Activated CD8-positive, alpha-beta memory T cell treated with anti-CD3 and anti-CD28 coated beads, Interleukin-2, amount 50 U/mL, for 4 hours (primary cell): ENCODE measurements at places on chromosomes 16 and 17.

- no peak for DNase-seq
Observed at GRCh38 chr16:2205967-2206313, 686 bp downstream of the MLST8 start.

DNA sequence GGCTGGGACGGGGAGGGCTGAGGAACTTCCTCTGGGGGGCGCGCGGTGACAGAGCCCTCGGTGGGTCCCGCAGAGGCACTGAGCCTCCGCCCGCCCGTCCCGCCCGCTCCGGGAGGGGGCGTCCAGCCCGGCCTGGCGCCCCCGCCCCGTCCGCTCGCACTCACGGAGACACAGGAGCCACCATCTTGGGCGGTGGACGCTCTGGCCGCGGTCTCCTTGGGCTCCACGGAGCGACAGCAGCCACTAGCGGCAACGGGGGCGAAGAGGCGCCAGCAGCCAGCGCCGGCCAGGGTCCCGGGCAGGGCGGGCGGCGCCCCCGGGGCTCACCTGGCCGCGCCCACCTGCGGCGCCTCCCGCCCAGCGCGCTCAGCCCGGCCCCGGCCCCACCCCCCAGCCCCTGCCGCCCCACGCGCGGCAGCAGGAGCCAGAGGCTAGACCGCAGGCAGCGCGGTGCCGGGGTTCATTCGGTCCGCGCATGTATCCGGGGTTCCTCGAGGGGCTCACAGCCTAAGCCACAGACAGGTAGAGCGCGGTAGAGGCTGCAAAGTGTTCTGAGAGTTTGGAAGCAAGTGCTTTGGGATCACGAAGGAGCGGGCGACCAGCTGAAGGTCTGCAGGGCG, at the start of gene C17orf113:
Gene C17orf113 (minus strand): TSS at position 209 of the 620 bp plus-strand sequence. CDS start 7,225 bp downstream, outside the sequence.
- DNase-seq, result peak; percentile 62

GRCh38 chr17:72187556-72187955, 66.7 kb downstream of the SOX9 start:
- no peak for DNase-seq

DNA sequence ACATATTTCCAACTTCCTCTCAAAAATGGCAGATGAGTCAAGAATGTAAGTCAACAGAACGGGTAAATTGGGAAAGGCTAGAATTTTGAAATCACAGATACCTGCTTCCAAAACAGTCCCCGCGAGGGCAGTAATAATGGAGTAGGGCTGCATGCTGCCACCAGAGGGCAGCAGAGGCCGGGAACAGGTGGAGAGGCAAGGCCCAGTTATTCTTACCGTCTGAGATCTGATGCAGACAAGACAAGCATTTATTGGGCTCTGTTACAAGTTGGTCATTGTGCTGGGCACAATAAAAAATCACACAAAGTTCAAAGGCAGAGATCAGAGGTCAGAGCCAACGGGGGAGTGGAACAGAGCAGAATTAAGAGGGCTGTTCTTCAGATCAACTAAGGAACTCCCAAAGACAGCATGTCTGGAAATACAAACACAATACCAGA, 8.8 kb upstream of the MLKL start:
- DNase-seq, result peak; percentile 84

DNA sequence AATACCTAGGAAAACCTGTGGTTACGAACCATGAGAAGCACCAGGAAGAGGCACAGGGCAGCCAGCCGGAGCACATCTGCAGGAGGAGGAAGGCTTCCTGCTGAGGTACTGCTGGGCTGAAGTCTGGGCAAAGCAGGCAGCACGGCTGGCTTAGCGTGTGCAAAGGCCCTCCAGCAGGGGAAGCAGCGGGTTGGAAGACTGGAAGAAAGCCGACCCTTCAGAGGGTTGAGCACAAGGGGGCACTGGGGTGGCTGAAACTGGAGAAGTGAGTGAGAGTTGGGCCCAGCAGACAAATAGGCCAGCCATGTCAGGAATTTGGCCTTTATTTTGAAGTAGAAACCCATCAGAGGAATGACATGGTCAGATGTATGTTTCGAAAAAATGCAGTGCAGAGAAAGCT, 12.1 kb upstream of the HSD3B7 start:
- no peak for DNase-seq

DNA sequence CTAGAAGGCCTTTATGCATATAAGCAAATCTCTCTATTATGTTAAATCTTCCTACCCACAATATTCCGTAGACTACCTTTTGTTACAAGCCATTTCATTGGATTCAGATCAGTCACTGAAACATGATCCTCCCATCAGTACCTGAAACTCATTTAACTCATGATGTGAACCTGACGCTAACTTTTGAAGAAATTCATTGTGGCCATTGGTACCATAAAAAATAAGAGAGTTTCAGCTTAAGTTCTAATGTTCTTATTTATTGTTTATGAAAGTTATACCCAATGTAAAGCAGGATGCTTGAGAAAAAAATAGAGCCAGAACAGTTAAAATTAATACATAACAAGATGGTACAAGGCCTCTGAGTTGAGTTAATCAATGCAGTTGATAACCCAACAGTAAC, 439.6 kb downstream of the KCNJ2 start:
- no peak for DNase-seq

DNA sequence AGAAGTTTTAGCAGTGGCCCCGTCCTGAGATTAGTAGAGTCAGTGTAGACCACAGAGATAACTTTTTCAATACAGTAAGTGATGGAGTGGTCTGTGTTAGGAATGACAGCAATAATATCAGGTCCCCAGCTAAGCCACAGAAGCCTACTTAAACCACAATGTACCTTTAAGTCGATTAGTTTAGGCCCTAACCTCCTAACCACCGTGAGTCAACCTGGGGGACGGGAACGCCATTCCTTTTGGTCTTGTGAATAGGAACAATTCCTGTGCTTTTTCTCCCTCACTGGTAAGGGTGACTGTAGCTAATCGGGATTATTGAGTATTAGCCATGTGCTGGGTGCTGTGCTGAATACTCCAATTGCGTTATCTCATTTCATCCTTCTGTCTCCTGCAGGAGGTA, 14.0 kb downstream of the YPEL2 start:
- no peak for DNase-seq

DNA sequence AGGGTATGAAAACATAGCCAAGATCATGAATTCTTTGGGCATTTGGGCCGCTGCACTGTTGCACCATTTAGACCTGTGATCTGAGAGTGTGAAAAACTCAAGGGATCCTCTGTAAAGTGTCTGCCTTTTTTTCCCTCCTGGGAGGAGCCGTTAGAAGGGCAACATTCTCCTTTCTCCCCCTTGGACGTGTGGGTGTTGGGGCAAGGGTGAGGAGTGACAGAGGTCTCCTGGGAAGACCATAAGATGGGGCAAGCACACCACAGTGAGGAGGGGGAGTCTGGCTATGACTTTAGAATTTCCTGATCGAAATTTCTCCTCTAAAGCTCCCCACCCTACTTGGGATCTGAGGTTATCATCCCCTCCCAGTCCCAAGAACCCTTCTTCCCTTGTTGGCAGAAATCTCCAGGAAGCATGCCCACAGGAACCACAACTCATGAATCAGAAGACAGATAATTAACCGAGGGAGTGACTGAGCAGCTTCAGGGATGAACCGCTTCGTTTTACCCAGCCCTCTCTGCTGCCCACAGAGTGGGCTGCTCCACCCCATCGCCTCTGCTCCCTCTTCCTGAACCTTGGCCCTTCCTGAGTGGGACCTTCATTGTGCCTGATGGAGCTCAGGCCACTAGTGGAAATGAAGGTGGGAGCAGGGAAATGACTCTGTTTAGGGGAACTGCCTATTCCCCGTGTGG, 4.2 kb downstream of the ITGB3 start:
- DNase-seq, result no peak

DNA sequence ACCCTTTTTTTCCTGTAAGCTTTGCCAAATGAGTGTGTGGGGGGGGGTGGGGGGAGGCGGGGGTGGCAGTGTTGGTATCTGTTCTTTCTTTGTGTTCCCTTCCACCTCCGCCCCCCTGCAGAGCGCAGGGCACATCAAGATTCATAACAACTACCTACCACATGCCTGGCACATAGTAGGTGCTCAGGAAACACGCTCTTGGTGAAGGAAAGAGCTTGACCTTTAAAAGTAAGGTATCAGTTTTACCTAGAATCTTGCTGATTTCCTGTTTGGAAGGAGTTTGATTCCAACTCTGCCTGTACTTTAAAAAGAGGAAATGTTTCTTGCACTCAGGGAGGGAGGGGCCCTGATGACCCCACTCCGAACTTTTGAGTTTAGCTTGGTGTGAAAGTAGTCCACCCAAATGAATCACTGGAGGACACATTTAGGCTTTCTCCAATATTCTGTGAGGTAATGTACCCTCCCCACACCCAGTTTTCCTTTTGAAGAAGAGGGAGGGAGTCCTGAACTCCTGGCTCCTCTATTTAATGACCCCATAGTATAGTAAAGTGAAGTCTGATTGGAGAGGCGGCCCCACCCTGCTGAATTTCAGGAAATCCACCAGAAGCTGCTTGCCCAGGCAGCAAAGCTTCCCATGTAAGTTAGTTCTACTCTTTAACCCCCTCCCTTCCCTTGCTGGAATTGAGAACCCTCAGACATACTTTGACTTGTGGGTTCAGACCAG, 560 bp upstream of the FAM20A start:
- no peak for DNase-seq

DNA sequence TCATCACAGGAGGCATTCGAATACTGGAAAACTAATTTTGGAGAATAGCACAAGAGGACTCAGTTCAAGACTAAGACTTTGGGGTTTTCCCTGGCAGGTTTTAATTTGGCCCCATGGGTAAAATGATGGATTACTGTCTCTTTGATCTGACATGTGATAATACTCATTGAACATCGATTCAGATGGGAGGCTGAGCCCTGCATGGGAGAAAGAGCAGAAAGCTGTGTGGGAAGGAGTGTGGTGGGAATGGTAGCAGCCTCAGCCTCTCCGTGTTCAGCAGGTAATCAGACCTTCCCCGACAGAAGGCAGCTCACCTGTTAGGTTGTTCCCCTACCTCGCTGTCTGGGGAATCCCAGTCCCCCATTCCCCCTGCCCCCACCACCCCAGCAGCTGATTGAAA, 124.7 kb upstream of the TNRC6C start:
- peak; percentile 3 for DNase-seq

- DNase-seq, result no peak
Observed at GRCh38 chr16:79089735-79090284, 510.7 kb downstream of the MAF start.

- DNase-seq, result no peak
Observed at GRCh38 chr17:58960068-58960467, 146.6 kb downstream of the TRIM37 start.

DNA sequence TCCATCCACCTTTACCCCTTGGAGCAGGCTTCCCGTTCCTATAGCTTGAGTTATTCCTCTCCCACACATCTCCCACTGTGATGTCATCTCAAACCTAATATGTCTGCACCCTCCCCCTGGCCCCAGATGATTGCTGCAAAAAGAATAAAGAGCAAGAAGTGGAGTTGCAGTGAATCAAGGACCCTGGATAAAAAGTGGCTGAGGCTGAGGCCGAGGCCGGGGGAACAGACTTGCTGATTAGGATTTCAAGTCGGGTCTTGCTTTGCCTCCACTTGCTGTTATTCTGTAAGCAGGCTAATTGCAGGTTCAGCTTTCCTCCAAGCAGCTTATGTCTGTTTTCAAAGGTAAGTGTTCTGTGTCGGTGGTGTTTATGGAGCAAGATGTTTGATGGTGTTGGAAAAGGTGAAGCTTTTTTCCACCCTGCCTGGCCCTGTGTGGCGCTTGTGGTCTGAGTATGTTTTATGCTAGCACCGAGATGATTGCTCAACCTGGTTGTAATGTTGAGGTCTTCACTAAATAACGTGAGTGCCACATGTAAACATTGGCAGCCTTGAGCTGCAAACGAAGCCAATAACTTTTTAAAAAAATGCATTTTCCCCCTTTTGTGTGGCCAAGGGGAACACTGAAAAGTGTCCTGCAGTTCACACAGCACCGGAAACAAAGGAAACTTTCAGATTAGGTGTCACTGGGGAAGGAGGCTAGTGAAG, 15.4 kb downstream of the HS3ST3B1 start:
- no peak for DNase-seq

DNA sequence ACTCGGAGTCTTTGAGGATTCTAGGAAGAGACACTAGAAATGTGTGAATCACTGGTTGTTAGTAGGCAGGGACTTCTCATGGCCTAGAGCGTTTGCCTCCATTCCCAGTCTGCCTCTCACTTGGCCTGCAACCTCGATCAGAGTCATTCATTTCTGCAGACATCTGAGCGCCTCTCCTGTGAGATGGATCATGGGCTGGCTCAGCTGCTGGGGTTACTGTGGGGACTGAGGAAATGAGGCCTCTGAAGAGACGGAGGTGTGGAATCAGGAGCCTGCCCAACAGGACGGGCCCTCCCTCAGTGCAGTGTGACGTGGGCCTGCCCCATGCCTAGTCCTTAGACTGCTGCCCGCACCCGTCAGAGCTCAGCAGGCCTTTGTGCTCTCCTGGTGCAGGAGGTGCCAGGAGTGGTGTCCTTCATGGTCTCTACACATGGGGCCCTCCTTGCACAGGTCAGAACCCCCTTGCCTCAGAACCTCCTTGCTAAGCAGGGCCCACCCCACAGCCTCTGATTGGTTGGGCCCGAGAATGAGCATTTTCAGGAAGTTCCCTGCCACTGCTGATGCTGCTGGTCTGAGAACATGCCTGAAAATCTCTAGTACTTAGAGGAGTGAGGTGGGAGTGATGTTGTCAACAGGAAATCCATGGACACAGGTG, 99.4 kb downstream of the NPIPB11 start:
- no peak for DNase-seq

- no peak for DNase-seq
Observed at GRCh38 chr17:50899005-50899460, 32.9 kb upstream of the TOB1 start.

DNA sequence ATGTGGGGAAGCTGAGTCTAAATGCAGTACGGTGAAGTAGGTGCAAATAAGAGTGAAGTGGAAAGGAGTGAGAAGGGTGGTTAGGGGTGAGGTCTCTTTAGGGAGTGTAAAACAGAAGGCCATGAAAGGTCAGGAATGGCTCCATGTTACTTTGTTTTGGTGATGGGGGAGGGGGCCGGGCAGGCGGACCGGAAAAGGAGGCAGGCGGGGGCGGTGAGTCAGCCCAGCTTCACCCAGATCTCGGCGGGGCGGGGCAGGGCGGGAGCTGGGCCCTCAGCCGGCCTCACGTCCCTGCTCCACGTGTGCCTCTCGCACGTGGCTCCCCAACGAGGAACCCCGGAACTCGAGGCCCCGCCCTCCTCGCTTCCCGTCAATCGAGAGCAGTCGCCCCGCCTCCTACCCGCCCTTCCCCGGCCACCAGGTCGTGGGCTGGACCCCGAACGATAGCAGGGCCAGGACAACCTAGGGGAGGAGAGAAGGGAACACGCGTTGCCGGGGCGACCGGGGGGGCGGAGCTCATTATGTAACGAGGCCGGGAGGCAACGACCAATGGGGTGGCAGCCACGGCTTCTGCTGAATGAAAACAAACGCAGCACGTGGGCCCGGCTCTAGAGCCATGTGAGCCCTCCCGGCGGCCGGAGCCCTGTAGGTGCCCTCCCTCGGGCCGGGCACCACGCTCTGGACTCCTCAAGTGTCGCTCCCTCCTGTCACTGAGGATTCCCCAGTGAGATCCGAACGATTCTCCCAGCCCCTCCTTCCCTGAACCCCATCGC, 1.4 kb downstream of the NR1D1 start:
- DNase-seq, result peak; percentile 100
